ENCODE measurements at places on chromosomes 5 and 9. TPM values are rescaled to one million over a fixed set of nuclear protein-coding genes. Genes with fewer than 3 reads are reported as not detected.
A peak's percentile ranks its signal among the peaks of the same experiment; 100 is the strongest.

GRCh38 chr5:171050916-171051315, 189.1 kb downstream of the RANBP17 start:
- no peak for DNase-seq

- DNase-seq, result peak; percentile 34
Observed at GRCh38 chr5:43274435-43275114, 38.6 kb downstream of the HMGCS1 start.

GRCh38 chr9:131732636-131733289, 7.1 kb downstream of the RAPGEF1 start:
- no peak for DNase-seq

DNA sequence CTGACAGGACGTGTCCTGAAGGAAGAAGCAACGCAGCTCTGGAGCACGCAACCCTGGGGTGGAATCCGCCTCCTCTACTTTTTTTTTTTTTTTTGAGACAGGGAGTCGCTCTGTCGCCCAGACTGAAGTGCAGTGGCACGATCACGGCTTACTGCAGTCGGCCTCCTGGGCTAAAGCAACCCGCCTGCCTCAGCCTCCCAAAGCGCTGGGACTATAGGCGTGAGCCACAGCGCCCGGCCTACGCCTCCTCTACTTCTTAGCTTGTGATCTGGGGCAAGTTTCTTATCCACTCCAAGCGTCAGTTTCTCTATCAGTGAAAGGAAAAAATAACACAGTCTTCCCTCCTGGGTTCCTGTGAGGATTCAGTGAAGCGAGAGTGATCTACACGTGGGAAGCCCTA, 96.1 kb upstream of the RAPGEF1 start:
- no peak for DNase-seq

GRCh38 chr5:96014395-96014794, 52.7 kb upstream of the ELL2 start:
- DNase-seq, result no peak

The C9 gene
- polyA plus RNA-seq, result not detected

The MAMDC2 gene
- 7.9 TPM for polyA plus RNA-seq

The ABO gene
- polyA plus RNA-seq, result 5.6 TPM

The TMOD1 gene
- polyA plus RNA-seq, result 3.8 TPM
